ENCODE measurements at places on chromosomes 4 and X. TPM values are rescaled to one million over a fixed set of nuclear protein-coding genes. Genes with fewer than 3 reads are reported as not detected.

Gene NOX1
- not detected for polyA plus RNA-seq

Gene PRKG2
- 0.68 TPM for polyA plus RNA-seq

Gene HHIP
- 0.42 TPM for polyA plus RNA-seq

Gene CFAP99
- polyA plus RNA-seq, result 1.6 TPM

Gene TCEAL9
- 42.0 TPM for polyA plus RNA-seq

Gene FOXR2
- polyA plus RNA-seq, result not detected

Gene RHOXF2
- polyA plus RNA-seq, result not detected

Gene CT45A3
- not detected for polyA plus RNA-seq

Gene CLNK
- 0.02 TPM for polyA plus RNA-seq

Gene FRAS1
- 4.7 TPM for polyA plus RNA-seq

Gene SMIM10L2A
- 1.3 TPM for polyA plus RNA-seq

Gene GAGE12J
- polyA plus RNA-seq, result not detected

Gene PDZD4
- polyA plus RNA-seq, result 8.4 TPM

Gene CSN1S1
- polyA plus RNA-seq, result not detected

Gene AR
- 0.34 TPM for polyA plus RNA-seq

Gene SUPT20HL2
- not detected for polyA plus RNA-seq

Gene SEPTIN6
- 4.3 TPM for polyA plus RNA-seq

Gene CCDC120
- 8.2 TPM for polyA plus RNA-seq

Gene ZCCHC18
- 6.2 TPM for polyA plus RNA-seq

Gene TCEAL5
- polyA plus RNA-seq, result 5.7 TPM

Gene ETDB
- polyA plus RNA-seq, result not detected

Gene POU4F2
- polyA plus RNA-seq, result not detected

Gene NDUFA1
- 82.3 TPM for polyA plus RNA-seq

Gene P2RY8
- 0.35 TPM for polyA plus RNA-seq

Gene TNIP2
- polyA plus RNA-seq, result 25.4 TPM

Gene CLCN4
- polyA plus RNA-seq, result 0.57 TPM

Gene NUP62CL
- 2.6 TPM for polyA plus RNA-seq

Gene ERCC6L
- 0.04 TPM for polyA plus RNA-seq

Gene KLHL4
- polyA plus RNA-seq, result 0.21 TPM

Gene FAM47E
- polyA plus RNA-seq, result 14.8 TPM

Gene KANTR
- polyA plus RNA-seq, result 10.8 TPM

Gene KLHL13
- polyA plus RNA-seq, result 1.1 TPM

Gene SOX3
- polyA plus RNA-seq, result not detected

Gene MFAP3L
- polyA plus RNA-seq, result 0.76 TPM

Gene PFKFB1
- polyA plus RNA-seq, result 3.7 TPM

Gene GABRA4
- polyA plus RNA-seq, result not detected

Gene USP17L17
- not detected for polyA plus RNA-seq

Gene MTNR1A
- polyA plus RNA-seq, result 0.09 TPM

Gene RHOXF2B
- not detected for polyA plus RNA-seq

Gene TMEM129
- 25.9 TPM for polyA plus RNA-seq

Gene GRK4
- 7.5 TPM for polyA plus RNA-seq

Gene PHEX
- 0.07 TPM for polyA plus RNA-seq

Gene PLXNA3
- polyA plus RNA-seq, result 15.0 TPM

Gene AFM
- polyA plus RNA-seq, result 0.82 TPM

Gene KCNIP4
- 0.05 TPM for polyA plus RNA-seq

Gene GPAT3
- polyA plus RNA-seq, result 2.0 TPM

Gene GTPBP6
- 43.0 TPM for polyA plus RNA-seq

Gene GAGE12H
- not detected for polyA plus RNA-seq

Gene NKX1-1
- not detected for polyA plus RNA-seq

Gene GYG2
- polyA plus RNA-seq, result 6.0 TPM

Gene SMPX
- polyA plus RNA-seq, result 0.09 TPM

Gene PPP4R3C
- polyA plus RNA-seq, result not detected

Gene EXOC1L
- not detected for polyA plus RNA-seq

Gene FGG
- 4.0 TPM for polyA plus RNA-seq

Gene N4BP2
- 3.2 TPM for polyA plus RNA-seq

Gene SSX3
- polyA plus RNA-seq, result not detected

Gene IGBP1
- 45.8 TPM for polyA plus RNA-seq

All from pancreas (tissue), 10 donors.